Left renal cortex interstitium (tissue), 4 donors: ENCODE measurements at places on chromosomes 11 and 22.

- no peak for DNase-seq
Measured at GRCh38 chr11:3213659-3214419, 4.8 kb downstream of the MRGPRG start.

GRCh38 chr11:112625814-112626213, 335.4 kb upstream of the NCAM1 start:
- DNase-seq, result no peak

DNA sequence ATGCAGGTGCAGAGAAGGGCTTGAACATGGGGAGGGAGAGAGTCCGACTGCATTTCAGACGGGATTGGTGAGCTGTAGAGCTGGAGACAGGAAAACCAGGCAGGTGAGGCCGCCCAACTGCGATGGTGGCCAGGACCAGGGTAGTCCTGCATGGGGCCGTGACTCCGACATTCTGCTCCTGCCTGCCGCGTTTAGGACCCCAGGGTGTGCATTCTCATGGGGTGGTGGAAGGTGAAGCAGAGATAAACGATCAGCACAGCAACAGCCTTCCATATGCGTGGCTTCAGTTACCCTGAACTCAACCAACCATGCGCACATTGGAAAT, 29.3 kb downstream of the SHANK2 start:
- no peak for DNase-seq

DNA sequence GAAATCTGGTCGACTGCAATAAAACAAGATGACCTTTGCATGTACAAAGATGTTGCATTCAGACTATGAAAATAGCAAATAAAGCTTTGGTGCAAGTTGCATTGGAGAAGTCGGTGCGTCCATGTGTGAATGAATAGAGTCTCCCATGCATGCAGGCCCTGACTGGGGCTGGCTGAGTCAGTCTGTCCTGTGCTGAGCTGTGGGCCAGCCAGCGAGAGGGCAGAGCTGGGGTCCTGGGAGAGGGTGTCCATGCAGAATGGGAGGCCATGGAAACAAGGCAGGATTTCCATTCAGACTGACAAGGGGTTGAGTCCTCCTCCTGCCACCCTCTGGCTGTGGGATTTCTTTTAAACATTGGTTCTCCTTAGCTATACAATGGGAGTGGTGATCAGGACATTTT, 2.3 kb upstream of the CRYBB3 start:
- DNase-seq, result no peak

- DNase-seq, result no peak
Measured at GRCh38 chr11:95569207-95569606, 220.4 kb downstream of the FAM76B start.

DNA sequence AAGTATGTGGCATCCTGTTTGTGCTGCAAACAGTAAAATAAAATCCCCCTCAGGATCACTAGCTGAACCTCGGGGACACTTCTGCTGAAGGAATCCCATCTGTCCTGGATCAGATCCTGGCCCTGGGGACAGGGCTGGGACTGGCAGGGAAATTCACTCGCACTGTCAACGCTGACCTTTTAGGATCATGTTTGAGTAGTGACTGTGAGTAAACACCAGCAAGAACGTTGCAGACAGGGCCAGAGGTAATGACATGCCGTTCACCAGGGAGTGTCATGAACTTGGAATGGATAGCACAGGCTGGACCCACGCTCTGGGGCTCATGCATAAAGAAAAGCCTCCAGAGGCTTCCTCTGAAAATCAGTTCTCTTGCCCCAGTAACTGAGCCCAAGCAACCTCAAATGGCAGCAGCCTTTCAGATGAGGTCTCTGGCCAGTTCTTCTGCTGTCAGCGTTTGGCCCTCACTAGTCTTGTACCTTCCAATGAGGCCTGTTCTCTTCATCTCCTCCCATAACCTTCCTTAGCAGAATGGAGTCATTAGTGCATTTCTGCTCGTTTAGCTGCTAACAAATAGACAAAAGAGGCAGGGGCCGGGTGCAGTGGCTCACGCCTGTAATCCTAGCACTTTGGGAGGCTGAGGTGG, 51.0 kb upstream of the BARX2 start:
- no peak for DNase-seq

DNA sequence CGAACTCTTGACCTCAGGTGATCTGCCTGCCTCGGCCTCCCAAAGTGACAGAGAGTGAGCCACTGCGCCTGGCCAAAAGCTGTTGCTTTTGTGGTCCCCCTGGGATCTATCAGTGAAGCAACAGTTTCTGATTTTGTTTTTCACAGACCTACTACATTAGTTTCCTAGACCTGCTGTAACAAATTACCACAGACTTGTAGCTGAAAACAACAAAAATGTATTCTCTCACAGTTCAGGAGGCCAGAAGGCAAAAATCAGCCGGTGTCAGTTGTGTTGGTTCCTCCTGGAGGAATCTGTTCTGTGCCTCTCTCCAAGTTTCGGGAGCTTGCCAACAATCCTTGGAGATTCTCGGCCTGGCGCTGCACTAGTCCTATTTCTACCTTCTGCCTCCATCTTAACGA, 8.5 kb upstream of the SLC35C1 start:
- no peak for DNase-seq

- no peak for DNase-seq
Measured at GRCh38 chr22:18929459-18929858, 6.6 kb downstream of the PRODH start.

DNA sequence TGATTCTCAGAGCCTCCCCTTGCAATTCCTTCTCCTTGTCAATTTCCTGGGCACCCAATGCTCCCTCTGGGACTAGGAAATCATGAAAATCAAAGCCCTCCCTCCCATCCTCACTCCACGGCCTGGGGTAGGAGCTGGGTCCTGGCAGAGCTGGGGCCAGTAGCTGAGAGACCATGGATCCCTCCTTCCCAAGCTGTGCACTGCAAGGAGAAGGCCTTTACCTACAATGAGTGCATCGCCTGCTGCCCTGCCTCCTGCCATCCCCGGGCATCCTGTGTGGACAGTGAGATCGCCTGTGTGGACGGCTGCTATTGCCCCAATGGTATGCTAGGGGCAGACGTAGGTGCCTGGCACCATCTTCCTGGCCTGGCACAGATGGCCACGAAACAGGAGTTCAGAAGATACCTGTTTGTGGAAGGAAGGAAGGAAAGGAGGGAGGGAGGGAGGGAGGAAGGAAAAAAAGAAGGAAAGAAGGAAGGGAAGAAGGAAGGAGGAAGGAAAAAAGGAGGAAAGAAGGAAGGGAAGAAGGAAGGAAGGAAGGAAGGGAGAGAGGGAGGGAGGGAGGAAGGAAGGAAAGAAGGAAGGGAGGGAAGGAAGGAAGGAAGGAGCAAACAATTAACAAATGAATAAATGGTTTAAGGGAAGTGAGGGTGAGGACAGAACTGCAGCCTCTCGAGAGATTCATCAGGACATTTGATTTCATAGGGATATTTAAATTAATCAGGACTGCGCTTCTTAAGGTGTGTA, 12.5 kb downstream of the OTOG start:
- DNase-seq, result no peak

- DNase-seq, result no peak
Measured at GRCh38 chr11:88704485-88704884, 361.3 kb downstream of the GRM5 start.

DNA sequence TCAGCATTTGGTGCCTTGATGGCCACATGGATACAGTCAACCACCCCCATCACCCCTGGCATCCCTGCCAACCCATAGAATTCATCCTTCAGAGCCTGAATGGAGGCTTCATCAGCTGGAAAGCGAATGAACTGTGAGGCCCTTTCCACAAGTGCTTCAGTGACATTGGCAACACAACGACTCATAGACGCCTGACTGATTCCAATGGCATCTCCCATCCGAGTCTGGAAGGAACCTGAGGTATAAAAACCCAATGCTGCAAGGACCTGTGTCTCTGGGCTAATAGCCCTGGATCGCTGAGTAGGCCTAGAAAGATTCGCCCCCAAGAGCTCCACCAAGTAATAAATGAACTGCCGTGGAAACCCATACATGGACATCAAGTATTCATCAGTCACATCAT, 1.3 kb downstream of the HARBI1 start:
- no peak for DNase-seq

DNA sequence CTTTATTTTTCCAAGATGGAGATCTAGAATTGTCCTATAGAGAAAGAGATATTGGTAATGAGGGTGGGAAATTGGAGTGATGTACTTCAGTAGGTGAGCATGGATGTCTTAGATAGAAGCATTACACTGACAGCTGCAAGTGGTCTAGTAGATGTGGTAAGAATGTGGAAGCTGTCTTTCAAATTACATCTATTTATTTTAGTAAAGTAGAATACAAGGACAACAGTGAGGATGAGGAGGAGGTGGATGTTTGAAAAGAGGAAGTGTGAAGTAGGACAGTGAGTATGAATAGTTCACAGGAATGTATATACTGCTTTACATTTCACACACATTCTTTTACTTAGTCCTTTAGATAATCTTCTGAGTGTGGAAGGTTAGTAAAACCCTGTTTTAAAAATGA, 64.2 kb downstream of the HIPK3 start:
- no peak for DNase-seq

DNA sequence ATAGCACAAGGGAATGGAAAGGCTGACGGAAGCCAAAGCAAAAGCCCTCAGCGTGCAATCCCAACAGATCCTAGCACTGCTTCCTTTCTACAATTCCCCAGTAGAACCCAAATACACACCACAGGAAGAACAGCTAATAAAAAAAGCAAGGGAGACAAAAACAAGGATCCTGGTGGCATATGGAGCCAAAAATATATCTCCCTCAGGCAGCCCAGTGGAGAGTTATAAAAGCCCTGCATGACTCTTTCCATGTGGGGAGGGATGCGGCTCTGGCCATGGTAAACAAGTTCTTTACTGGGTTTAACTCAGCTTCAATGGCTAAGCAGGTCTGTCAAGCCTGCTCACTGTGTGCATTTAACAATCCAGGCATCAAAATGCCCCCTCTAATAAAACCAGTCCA, 88.1 kb downstream of the PIWIL4 start:
- no peak for DNase-seq

DNA sequence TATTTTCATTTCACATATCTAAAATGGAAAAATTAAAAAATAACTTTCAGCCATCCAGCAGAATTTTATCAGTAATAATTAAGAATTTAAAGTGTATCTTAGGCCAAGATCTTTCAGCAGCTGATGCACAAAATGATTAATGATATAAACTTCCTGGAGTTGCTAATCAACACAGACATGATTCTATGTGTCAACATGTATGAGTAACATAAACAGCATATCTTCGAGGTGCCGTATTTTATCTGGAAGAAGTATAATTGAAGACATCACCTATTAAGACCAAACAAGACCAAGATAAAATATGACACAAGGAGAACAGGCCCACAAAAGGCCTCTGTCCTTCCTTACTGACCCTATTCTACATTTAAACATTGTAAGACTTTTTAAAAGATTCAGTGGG, 45.2 kb downstream of the SLC5A12 start:
- DNase-seq, result no peak

DNA sequence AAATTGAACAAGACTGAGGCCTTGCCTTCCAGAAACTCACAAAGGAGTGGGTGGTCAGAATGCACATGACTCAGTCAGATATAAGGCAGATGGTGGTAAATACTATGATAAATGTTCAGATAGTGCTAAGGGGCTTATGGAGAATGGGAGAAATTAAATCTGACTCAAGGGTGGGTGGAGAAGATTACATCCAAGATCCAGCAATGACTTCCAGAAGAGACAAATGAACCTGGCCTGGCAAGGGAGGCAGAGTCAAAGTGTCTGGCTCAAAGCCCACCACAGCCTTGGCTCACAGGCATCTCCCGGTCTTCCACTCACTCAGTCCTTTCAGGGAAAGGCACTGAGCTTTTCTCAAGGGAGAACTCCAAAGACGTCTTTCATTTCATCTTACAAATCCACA, 6.1 kb upstream of the ZBTB16 start:
- no peak for DNase-seq

DNA sequence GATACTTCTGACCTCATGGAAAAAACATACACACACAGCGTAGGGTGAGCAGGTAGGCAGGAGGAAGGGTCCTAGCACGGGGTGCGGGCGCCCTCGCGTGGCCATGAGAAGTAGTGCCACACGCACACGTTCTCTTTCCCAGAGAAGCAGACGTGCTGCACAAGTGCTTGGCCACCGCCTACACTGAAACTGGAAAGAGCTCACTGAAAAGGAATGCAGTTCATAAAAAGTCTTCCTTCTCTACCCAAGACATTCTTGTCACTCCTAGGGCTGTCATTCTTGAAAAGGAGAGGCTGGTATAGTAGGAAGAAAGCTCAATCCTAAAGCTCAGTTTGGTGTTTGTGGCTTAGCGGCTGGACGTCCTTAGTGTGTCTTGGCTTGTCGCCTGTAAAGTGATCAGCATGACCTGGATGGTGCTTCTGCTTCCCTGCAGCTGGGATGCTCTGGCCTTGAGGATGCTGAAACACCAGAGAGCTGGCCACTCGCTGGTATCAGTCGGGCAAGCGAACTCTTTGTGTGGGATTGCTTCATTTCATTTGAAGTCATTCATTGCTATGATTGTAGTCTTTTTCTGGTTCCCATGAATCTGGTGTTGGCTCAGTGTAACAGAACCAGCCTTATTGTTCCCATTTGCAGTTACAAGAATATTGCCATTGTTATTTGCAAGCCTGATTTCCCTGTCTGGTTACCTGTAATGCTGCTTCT, 303.8 kb downstream of the NTM start:
- DNase-seq, result no peak

DNA sequence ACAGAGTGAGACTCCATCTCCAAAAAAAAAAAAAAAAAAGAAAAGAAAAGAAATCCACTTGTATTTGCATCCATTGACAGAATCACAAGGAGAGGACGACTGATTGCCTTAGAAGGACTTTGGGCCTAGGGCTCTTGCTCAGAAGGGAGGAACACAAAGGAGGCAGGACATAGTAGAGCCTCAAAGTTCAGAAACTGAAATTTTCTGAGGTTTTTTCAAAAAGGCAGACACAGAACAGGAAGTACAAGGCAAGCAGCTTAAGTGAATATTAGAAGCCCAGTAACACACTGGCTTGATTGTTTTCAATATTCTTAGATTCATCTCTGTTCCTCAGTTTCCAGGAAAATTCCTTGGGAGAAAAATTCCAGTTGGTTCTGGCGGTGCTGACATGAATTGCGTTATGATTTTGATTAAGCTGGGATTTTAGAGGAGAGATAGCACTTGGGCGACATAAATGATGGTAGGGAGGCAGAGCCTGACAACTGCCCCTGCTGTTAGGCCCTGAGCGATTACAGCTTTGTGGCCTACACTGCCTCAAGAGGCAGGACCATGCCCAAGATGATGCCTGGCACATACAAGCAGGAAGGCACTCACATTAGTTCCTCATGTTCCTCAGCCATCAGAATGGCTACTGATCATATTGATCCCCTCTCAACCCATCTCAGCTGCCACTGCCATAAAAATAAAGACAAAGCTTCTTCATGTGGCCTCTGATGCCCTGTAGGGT, 15.3 kb downstream of the CLPB start:
- no peak for DNase-seq

- DNase-seq, result no peak
Measured at GRCh38 chr11:61739413-61739812, 13.0 kb upstream of the MYRF start.

- no peak for DNase-seq
Measured at GRCh38 chr22:36166518-36167220, 6.1 kb upstream of the APOL3 start.

- no peak for DNase-seq
Measured at GRCh38 chr22:25970999-25971811, 198.1 kb upstream of the SEZ6L start.

- no peak for DNase-seq
Measured at GRCh38 chr11:101553891-101554292, 29.9 kb downstream of the TRPC6 start.
